GM04503 (cell line): ENCODE measurements at places on chromosomes 5 and 9.

- DNase-seq, result no peak
Observed at GRCh38 chr9:36142510-36143244, 6.1 kb downstream of the GLIPR2 start.

- no peak for DNase-seq
Observed at GRCh38 chr9:90941661-90942060, 140.0 kb downstream of the SYK start.

GRCh38 chr9:126500600-126501382 lies 112.9 kb upstream of the LMX1B start:
- no peak for DNase-seq

DNA sequence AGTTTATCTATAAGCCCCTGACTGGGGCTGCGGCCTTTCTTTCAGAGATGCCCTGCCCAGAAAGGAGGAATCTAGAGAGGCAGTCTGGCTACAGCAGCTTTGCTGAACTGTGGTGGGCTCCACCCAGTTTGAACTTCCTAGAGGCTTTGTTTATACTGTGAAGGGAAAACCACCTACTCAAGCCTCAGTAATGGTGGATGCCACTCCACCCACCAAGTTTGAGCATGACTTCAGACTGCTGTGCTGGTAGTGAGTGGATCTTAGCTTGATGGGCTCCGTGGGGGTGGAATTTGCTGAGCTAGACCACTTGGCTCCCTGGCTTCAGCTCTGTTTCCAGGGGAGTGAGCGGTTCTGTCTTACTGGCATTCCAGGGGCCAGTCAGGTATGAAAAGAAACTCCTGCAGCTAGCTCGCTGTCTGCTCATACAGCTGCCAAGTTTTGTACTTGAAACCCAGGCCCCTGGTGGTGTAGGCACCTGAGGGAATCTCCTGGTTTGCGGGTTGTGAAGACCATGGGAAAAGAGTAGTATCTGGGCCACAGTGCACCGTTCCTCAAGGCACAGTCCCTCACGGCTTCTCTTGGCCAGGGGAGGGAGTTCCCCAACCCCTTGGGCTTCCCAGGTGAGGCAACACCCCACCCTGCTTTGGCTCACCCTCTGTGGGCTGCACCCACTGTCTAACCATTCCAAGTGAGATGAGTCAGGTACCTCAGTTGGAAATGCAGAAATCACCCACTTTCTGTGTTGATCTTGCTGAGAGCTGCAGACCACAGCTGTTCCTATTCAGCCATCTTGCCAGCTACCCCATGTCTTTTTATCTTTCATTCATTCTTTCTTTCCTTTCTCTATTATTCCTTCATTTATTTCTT lies 211.8 kb upstream of the C9orf72 start:
- no peak for DNase-seq

GRCh38 chr5:130424341-130424740 lies 520.1 kb downstream of the CHSY3 start:
- no peak for DNase-seq

GRCh38 chr9:120392711-120393110 lies 187.3 kb downstream of the CDK5RAP2 start:
- no peak for DNase-seq

DNA sequence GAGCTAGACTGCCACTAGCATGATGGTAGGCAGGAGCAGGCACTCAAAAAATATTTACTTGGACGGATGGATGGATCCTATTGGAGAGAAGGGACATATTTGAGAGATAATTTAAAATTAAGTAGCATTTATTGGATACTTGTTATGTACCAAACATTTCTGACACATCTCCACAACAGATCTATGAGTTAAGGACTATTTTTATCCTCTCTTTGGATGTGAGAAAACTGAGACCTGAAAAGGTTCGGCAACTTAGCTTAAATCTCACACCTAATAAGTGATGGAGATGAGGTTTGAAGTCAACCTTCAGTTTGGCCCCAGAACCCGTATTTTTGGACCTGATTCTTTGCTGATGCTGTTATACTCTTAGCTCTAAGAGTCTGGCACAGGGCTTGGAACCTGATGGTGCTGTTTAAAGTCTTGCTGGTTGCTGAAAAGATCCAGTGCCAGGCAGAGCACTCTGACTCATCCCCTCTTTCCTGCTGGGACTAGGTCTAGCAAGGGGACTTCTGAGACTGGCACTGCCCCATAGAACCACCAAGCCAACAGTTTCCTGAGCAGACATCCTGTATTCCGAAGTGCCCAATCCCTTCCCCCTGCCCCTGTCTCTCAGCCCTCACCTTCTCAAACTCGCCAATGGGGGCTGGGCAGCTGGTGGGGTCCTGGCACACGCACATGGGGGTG lies 15.6 kb downstream of the SPARC start:
- DNase-seq, result no peak
